ENCODE measurements at places on chromosomes 5 and 9.

GRCh38 chr9:136050701-136051452, 44.2 kb downstream of the NACC2 start:
- DNase-seq = no peak

- no peak for DNase-seq
Observed at GRCh38 chr9:127770583-127770904, 7.9 kb downstream of the SH2D3C start.

DNA sequence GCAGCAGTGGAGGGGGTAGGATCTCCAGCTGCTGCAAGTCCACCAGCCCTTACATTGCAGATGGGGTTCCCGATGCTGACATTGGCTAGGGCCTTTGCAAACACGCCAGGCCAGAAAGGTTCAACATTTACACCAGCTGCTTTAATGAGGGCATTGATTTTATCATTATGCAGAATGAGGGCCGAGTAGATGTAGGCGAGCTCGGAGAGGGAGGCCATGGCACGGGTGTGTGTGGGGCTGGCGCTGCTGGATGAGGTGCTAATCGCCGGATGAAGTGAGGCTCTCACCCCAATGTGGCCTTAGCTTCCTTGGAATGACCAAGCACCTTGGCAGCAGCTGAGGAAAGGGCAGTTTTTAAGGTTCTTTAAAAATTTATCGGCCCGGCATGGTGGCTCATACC, 27.4 kb downstream of the PHAX start:
- no peak for DNase-seq

GRCh38 chr5:32903613-32904012, 192.5 kb downstream of the NPR3 start:
- no peak for DNase-seq

DNA sequence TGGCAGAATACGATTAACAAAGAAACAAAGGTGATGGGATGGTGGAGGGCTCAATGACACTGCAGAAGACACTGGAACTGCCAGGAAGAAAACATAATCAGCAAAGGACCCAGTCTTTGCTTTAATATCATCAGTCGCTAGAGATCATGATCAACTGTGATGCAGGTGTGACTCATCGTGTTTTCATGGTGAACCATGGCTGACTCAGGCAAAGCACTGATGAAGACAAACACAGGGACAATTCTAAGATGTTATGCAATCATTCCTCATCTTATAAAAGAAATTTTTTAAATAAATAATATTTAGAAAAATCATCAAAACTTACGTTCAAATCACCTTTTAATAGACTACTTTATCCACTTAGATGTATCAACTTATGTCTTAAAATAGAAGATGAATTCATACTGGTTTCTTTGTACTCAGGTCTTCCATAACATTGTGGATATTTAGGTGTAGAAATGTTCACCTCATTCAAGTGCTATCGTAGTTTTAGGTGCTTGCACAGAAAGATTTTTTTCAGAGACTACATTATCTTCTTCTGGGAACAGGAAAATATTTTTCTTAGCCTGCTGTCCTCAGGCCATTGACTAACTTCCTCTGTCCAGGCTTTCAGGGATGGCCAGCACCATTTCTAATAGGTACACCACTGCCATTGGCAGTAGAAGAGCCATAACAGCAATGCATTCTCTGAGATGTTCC, 673.4 kb upstream of the MEF2C start:
- DNase-seq = peak; percentile 38

DNA sequence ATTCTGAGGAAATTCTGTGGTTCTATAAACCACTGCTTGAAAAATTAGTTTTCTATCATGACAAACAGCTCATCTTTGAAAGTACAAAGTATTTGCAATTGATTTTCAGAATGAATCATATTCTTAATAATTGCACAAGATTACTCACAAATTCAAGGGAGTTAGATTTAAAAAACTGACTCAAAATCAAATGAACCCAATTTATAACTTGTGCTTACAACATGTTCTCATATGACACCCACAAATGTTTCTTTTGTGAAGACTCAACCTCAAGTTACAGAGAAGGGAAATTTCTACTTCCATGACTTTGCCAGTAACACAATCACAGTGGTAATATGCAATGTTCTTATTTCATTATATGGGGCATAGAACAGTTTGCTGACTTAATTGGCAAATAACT, 272.0 kb upstream of the ACTBL2 start:
- no peak for DNase-seq
